Occipital lobe (tissue), 3 donors: ENCODE measurements at places on chromosomes 2 and 18. TPM values are rescaled to one million over a fixed set of nuclear protein-coding genes. Genes with fewer than 3 reads are reported as not detected.

DNA sequence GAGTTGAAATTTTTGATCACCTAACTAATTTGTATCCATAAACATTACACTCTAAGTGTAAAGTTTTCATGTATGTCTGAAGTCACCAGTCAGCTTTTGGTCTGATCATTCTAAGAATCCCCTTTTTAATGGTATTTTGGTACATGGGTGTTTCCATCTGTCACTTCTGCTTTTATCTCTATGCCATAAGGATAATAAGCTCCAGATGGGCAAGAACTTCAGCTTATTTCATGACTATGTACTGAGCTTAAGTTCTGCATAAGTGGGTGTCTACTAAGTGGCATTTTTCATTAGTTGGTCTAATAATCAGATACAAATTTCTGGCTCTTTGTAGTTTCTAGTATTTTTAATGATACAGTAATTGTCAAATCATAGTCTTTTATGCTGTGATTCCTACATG lies 20.4 kb downstream of the UBXN4 start:
- no peak for DNase-seq

GRCh38 chr2:24702800-24703199 lies 90.4 kb downstream of the PTRHD1 start:
- DNase-seq, result no peak

NYAP2 gene
- 7.8 TPM for total RNA-seq

GRCh38 chr2:233260661-233261060 lies 9.2 kb downstream of the ATG16L1 start:
- no peak for DNase-seq

FZD7 gene
- 7.0 TPM for total RNA-seq

SULT1C4 gene
- 6.6 TPM for total RNA-seq

DNA sequence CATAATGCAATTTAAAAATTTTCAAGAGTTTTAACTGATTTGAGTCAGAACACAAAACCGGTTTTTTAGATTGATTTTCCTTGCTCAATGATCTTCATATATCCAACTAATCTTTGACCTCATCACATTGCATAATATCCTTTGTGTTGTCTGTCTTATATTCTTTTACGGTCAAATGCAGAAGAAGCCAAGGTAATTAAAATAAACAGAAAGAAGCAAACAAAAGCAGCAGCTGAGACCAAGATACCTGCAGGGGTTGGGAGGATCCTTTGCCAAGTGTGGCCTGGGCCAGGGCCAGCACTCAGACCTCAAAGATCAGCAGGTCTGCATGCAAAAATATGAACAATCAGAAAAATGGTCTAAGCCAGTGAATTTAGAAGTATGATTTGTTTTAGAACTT lies 428.9 kb upstream of the NETO1 start:
- no peak for DNase-seq

GRCh38 chr2:172813314-172813888 lies 77.8 kb downstream of the RAPGEF4 start:
- DNase-seq, result no peak

- DNase-seq, result peak; percentile 28
These were observed 80.4 kb downstream of the SH3RF3 start for GRCh38 chr2:109209412-109209811.

DNA sequence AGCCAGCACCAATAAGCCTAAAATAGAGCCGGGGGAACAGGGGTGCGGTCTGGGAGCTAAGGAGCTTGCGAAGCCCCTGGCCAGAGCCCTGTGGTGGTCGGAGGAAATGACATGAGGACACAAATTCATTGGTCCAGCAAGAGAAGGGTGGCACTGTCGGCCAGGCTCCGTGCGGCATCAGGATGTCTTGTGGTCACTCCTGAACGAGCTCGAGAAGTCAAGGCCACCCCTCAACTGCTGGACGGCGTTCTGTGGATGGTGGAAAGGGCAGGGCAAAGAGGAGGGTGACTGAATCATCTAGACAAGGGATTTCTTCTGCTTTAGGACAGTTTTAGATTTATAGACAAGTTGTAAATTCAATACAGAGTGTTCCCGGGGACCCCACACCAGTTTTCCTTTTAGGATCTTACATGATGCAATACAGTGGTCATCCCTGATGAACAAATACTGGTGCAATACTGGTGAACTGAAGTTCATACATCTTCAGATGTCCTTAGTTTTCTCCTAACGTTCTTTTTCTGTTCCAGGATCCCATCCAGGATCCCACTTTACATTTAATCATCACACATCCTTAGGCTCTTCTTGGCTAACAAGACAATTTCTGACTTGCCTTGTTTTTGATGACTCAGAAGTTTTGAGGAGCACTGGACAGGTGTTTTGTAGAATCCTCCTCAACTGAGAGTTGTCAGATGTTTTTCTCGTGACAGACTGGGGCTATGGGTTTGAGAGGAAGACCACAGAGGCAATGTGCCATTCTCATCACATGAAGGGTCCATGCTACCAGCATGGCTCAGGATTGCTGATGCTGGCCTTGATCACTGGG lies 13.2 kb downstream of the EDAR start:
- no peak for DNase-seq

- DNase-seq, result peak; percentile 85
These were observed 129.7 kb downstream of the MYCN start for GRCh38 chr2:16069933-16070647.

GRCh38 chr2:118013221-118013723 lies 598 bp downstream of the CCDC93 start:
- peak; percentile 22 for DNase-seq

CRYGD gene
- 1.7 TPM for total RNA-seq

NT5DC4 gene
- not detected for total RNA-seq

- no peak for DNase-seq
These were observed 122.5 kb upstream of the RBMS1 start for GRCh38 chr2:160616149-160616548.

DNA sequence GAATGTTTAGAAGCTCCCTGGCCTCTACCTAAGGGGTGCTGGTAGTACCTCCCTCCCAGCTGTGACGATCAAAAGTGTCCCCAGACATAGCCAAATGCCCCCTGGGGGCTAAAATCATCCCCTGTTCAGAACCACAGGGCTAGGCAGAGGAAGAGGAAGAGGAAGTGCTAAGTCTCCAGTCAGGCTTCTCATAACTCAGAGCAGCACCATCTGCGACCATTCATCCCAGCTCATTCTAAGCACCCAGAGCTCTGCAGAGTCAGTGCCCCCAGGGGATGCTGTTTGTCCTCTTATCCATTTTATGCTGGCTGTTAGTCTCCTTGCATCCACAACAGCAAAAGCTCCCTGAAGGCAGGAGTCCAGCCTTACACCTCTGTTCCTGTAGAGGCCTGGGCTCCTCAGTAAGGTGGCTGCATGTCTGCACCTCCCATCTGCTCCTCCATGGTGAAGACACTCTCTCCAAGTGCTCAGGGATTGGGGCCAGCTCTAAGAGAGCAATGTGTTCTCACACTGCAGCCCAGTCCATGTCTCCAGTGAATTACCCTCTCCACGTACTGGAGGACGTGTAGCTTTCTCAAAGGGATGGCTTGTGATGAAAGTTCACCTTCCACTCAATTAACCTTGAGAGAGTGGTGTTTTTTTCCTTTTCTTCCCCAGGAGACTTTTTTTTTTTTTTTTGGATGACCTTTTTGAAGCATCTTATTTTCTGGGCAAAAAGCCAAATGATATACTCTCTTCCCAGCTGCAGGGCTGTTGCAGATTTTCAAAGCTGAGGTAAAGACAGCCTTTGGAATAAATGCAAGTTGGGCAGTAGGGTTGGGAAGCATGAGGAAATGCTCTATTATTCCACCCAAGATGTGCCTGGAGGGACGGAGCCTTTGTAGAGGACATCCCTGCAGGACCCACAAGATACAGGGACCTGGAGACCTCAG lies 158.9 kb upstream of the SLC14A2 start:
- DNase-seq, result no peak

DNA sequence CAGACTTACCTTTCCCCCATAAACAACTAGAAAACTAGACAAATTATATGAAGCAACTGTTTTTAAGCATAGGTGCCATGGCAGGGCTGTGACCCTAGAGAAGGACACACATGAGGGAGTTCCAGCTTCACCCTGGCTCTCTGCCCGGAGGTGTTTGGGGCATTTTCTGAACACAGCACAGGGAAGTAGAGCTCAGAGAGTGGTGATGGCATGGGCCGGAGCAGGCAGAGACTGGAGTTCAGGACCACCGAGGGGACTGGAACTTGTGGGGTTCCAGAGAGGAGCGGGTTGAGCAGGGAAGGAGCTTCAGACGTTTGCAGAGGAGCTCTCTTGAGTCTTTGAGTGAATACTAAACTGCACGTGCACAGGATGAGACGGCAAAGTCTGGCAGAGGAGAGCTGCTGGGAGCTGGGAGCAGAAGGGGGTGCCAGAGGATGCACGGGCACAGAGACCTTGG lies 26.5 kb upstream of the KLF11 start:
- DNase-seq, result no peak

DNA sequence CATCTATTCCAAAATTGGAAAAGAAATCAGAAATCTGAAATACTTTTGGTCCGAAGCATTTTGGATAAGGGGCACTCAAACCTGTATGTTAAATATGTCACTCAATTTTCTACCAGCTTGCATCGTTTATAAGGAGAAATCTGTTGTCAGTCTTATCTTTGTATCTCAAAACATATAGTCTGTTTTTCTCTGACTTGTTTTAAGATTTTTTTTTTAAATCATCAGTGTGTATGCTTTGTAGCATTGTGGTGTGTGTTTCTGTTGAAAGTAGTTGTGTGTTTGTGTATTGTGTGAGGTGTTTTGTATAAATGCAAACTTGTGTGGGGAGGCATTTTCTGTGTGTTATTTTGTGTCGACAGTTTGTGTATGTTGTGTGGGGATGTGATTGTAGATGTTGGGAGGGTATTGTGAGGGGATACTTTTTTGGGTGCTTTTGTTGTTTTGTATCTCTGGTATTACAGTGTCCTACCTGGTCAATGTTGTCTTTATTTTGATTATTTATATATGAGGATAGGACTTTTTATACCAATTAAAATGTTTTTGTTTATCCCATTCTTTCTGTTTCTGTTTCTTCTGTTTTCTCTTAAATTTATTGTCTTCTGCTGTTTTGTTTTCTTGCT lies 30.9 kb downstream of the SMCHD1 start:
- no peak for DNase-seq

DNA sequence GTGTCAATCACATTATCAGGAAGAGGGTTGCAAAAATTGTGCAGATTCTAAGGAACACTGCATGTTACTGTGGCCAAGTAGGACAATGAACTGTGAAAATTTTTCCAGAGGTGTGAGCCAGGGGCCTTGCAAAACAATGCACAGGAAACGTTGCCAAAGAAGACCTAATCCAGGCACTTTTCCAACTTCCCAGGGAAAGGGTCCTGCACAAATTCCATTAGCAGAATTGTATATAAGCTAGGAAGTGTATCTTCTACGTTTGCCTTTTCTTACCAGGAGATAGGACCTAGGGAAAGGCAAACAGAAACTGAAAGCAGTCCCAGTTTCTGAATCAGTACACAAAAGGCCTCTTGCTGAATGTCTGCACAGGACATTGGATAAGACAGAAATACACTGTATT lies 1888.3 kb upstream of the CELF4 start:
- no peak for DNase-seq

GRCh38 chr2:65279756-65280155 lies 52.1 kb downstream of the ACTR2 start:
- no peak for DNase-seq

DNA sequence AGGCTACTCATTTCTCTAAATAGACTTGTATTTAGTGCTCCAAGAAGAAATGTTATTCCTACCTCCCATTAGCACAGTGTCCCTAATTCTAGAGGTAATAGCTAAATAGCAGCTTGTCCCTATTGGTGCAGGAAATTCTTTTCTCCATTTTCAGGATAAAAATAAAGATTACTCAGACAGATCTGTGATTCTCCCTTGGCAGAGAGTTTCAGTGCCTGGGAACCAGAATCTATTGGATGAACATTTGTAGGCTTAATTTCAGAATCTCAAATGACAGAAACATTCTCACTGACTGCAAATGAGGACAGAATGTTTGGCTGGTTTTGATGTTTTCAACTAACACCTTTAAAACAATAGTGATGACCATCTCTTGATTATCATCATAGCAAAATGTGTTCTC lies 33.3 kb upstream of the LGALSL start:
- DNase-seq, result no peak

DNA sequence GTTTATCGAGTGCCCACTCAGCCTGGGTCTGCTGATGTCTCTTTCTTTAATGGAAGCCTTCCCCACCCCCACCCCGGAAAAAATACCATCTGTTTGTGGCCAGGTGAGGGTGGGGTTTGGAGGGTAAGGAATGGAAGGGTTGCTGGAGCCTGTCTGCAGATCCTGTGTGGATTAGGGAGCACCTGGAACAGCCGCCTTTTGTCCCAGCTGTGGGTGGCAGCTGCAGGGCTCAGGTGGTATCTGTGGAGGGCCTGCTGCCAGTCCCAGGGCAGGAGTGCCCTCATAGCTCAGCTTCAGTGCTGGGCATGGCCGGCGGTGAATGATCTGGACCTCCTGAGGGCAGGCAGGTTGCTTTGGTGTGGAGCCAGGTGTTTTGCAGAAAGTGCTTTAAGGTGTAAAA lies 45.3 kb downstream of the IMPA2 start:
- no peak for DNase-seq

GRCh38 chr2:148983896-148984295 lies 54.6 kb upstream of the LYPD6B start:
- DNase-seq, result no peak
